Stimulated activated CD4-positive, alpha-beta T cell treated with anti-CD3 and anti-CD28 coated beads, Interleukin-1b, Interleukin-23, amount 100 ng/mL, for 48 hours (primary cell): ENCODE measurements at places on chromosomes 3 and 15.
A peak's percentile ranks its signal among the peaks of the same experiment; 100 is the strongest.

GRCh38 chr3:190074817-190075216, 45.9 kb downstream of the P3H2 start:
- no peak for DNase-seq

GRCh38 chr15:37693926-37694325, 240.5 kb upstream of the TMCO5A start:
- no peak for DNase-seq

DNA sequence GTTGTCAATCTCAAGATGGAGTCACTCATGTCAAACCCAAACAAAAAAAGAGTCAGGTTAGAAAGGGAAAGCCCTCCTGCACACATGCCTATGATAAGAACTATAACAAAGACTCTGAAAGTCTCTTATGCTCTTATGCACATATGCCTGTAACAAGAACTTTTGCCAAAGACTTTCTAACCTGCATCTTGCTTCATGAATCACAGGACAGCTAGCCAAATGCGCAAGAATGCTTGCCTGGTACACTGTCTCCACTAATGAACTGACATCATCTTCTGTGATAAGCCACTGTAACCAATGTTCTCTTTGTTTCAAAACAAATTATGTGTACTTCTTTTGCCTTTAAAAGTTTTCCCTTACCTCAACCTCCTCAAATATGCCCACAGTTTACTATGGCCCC, 18.2 kb upstream of the EHHADH start:
- no peak for DNase-seq

DNA sequence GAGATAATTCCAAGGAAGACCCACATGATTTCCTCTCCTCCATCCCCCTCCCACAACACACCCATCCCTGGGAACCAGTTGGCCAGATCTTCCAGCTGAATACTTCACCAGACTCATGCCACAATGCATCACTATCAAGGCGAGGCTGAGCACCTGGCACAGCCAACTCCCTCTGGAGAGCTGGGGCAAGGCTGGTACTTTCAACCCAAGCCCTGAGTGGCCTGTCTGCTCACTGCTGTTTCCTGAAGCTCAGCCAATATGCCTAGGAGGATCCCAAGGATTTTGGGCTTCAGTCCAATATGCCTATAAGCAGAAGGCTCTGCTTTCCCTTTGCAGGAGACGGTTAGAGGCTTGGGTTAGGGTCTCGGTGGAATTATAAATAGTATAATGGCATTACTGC, 90.9 kb upstream of the NEO1 start:
- no peak for DNase-seq

DNA sequence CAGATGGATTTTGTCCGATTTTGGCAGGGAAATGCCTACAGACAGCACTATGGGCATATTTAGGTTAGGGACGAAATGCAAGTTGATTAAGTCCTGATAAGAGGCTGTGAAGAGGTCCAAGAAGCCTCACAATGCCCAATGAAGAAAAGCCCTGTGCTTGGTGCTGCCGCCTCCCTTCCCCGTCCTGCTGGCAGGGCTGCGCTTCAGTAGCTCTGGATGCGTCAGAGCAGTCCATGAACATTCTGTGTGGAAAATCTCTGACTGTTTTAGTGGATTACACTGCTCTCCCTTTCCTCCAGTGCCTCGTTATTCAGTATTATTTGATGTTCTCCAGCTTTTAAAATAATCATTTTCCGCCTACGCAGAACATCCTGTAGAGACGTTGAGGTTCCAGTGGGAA, 39.6 kb downstream of the MLH1 start:
- DNase-seq = no peak

DNA sequence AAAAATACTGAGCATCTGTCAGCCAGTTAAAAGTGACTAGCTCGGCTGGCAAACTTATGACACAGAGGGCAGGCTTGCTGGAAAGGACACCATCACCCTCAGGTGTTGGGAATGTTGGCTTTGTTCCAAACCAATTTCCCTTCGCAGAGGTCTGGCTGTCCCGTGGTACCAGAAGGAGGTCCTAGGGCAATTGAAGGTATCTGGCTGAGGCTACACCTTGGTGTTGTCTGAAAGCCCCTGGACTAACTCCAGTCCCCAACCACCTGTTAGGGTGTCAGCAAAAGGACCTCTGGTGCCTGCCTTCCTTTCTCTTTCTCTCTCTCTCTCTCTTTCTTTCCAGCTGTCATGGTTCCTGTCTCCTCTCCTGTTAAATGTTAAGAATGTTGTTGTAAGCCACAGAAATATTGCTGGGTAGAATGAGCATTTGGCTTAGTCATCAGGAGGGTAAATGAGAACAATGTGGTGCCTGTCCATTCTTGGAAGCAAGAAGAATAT, 12.5 kb downstream of the PRR20G start:
- no peak for DNase-seq

GRCh38 chr3:157070678-157070999, 89.3 kb downstream of the CCNL1 start:
- DNase-seq = no peak

DNA sequence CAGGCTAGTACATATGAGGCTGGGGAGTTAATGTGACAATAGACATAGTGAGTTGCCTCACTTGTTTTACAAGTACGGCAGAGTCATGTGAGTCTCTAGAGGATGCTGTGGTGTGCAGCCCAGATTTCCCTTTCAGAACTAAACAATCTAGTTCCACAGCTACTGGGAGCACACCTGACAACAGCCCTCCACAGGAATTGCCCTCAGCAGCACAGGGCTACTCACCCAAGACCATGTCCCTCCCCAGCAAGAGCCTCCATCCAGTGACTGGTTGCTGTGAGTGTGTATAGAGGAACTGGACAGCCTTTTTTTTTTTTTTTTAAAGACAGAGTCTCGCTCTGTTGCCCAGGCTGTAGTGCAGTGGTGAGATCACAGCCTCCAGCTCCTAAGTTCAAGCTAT, 40.2 kb upstream of the UBE2E2 start:
- DNase-seq = no peak

- DNase-seq = no peak
Observed at GRCh38 chr3:64449026-64449425, 223.8 kb upstream of the PRICKLE2 start.

- peak; percentile 85 for DNase-seq
Observed at GRCh38 chr3:38039101-38039898, at the start of gene DLEC1. TSS of gene DLEC1 (plus strand) at chr3:38039208. CDS start at chr3:38039226, 18 bp downstream.

DNA sequence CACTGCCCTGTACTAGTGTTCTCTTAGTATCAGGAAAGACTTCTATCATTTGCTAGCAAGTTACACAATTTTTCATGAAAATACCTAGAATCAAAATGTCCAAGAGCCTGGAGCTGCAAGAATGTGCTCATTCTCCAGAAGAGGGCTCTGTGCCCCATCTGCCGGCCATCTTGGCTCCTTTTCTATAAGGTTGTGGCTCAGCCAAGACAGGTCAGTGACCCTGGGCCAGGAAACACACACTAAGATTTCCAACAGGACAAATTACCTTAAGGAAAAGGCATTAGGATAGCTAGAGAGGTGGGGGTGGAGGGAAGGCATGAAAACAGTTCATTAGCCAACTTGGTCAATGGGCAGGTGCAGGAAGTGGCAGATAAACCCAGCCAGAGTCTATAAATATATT, 20.7 kb downstream of the TIMP4 start:
- peak; percentile 25 for DNase-seq

DNA sequence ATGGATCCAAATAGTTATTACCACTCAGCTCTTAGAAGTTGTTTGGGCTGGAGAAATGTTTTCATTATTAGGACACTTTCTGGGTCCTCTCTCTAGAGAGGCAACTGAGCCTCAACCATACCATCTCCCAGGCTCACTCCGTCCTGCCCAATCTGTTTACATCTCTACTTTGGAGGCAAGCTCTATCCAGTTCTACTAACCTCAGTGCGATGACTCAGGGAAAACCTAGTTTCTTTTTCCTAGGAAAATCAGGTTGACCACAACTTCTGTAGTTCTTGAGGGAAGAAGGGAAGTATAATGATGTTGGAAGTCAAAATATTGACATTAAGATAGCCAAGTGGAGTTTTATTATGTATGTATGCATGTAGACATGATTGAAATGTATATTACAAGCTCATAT, 40.4 kb downstream of the LPP start:
- DNase-seq = no peak

DNA sequence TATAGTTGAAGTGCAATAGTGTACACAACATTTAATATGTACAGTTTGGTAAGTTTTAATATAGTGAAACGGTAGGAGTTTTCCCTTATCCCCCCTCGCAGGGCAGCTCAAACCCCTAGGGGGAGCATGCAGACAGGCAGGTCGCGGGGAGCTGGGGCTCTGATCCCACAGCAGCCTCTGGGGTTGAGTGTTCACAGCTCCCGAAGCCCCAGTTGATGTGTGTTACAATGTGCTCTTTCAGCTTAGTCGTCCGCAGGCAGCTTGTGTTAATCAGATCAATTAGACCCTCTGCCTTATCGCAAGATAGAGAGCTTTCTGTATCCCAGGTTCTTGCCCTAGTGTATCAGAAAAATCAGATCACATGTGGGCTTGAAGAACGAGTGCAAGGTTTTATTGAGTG, 143.1 kb upstream of the CHRNA7 start:
- DNase-seq = no peak

DNA sequence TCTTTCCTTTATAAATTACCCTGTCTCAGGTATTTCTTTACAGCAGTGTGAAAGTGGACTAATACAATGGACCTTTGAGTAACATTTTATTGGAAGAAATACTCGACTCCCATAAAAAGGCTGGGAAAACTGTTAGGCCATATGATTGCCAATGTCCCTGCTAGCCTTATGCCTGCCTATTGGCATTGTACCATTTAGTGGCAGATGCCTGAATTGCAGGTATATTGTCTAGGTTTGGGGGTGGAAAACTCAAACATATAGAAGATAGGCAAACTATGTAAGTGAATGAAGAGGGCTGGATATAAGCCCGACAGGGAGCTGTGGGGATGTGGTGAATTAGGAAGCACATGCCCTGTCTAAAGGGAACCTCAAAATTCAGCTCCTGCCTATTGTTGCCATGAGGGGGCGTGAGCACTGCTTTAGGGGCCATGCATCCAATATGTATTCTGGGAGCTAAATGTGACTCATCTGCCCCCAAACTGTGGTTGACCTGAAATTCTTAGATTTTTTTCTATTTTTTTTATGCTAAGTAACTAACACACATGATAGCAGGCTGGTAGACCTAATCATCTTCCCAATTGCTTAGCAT, 65.2 kb upstream of the TRA2B start:
- no peak for DNase-seq

- DNase-seq = no peak
Observed at GRCh38 chr15:95051861-95052260, 820.5 kb downstream of the MCTP2 start.

- DNase-seq = no peak
Observed at GRCh38 chr3:129692743-129693142, 86.3 kb upstream of the PLXND1 start.

- DNase-seq = no peak
Observed at GRCh38 chr15:53564647-53565046, 194.8 kb downstream of the WDR72 start.

DNA sequence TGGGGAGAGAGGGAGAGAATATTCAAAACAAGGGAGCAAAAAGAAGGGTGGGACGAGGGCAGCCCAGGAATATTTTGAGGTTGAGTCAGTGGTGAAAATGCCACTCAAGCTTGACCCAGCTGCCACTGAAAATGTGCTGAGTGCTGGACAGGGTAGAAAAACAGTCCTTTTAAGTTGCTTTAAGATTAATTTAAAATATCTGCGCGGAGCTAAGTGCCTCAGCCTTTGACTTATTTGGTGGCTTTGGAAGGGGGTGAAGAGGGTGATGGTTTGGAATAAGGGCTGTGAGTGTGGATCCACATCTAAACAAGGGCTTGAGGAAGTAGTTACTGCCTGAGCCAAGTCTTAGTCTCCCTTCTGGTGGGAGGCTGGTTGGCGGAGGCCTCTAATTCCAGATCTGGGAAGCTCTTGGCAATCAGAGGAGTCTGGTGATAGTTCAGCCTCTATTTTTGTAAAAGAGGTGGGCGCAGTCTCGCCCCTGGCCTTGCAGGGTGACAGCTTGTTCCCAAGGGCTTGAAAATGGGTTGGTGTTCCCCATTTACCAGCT, 280.8 kb upstream of the ROPN1 start:
- DNase-seq = no peak

DNA sequence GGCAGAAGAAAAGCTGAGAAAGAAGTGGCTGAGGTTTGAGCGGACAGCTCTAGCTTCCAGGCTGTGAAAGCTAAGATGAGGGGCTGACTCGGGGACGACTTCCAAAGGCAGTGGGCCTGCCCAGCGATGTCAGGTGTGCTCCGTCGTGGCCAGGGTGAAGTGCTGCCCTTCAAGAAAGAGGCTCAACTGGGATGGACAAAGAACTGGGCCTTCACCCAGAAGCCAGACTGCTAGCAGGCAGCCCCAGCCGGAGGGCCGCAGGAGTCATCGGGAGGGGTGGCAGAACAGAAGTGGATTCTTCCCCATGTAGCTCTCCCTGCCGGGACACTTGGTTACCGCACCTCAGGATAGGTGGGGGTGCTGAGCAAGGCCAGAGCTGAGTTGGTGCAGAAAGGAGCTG, 13.1 kb upstream of the SEC13 start:
- no peak for DNase-seq

- no peak for DNase-seq
Observed at GRCh38 chr3:151931171-151931570, 57.7 kb downstream of the SUCNR1 start.

GRCh38 chr3:52005571-52005986, 9.9 kb upstream of the RPL29 start:
- no peak for DNase-seq

DNA sequence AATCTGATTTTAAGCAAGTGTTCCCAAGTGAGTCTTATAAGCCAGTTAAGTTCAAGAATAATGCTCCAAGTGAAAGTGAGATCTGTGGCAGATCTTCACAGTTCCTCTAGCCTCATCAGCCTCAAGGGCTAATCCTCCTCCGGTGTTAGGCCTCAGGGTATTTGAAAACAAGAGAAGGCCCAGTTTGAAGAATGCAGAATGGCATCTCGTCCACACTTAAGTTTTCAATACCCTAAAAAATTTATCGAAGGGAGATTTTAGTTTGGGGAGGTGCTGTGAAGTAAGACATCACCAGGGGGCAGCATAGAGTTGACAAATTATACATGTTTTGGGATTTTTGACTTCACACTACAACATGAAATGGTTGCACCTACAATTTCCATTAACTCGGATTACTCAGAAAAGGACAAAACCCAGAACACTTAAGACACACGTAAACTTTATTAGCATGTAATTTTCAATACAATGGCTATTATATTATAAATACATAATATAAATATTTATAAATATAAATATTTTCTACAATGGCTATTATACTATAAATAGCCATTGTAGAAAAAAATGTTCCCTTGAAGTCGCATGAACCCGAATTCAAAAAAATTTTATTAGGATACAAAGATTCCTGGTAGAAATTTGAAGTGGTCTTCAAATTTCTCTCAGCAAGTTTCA, 2.3 kb upstream of the TMEM266 start:
- DNase-seq = peak; percentile 9

- no peak for DNase-seq
Observed at GRCh38 chr3:139870000-139870675, 64.8 kb upstream of the CLSTN2 start.

- no peak for DNase-seq
Observed at GRCh38 chr15:79463043-79463780, 31.1 kb downstream of the MINAR1 start.

- DNase-seq = no peak
Observed at GRCh38 chr3:152100491-152101132, 168.1 kb upstream of the MBNL1 start.

- peak; percentile 12 for DNase-seq
Observed at GRCh38 chr15:72342385-72342784, 22.4 kb upstream of the CELF6 start.

GRCh38 chr3:28008235-28008634, 233.2 kb upstream of the CMC1 start:
- no peak for DNase-seq
